NCI-H526 treated with DMSO at 0.1 percent for 48 hours (cell line): ENCODE measurements at places on chromosomes 3 and 15.

DNA sequence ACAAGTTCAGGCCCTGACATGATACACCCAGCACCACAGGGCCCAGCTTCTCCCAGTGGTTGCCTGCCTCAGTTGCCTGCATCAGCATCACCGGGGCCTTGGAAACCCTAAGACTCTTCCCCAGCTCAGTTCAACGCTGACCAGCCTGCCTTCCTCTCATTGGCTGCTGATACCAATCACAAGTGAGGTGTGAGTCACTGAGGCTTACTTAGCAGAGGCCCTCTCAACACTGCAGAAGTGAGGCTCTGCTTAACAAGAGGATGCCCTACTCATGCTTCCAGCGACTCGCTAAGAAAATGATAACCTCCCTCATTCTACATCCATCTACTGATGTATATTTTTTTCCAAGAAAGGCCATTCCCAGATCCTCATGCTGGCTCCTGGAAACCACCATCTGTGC lies 151.9 kb downstream of the ADAMTS17 start:
- DNase-seq: no peak

DNA sequence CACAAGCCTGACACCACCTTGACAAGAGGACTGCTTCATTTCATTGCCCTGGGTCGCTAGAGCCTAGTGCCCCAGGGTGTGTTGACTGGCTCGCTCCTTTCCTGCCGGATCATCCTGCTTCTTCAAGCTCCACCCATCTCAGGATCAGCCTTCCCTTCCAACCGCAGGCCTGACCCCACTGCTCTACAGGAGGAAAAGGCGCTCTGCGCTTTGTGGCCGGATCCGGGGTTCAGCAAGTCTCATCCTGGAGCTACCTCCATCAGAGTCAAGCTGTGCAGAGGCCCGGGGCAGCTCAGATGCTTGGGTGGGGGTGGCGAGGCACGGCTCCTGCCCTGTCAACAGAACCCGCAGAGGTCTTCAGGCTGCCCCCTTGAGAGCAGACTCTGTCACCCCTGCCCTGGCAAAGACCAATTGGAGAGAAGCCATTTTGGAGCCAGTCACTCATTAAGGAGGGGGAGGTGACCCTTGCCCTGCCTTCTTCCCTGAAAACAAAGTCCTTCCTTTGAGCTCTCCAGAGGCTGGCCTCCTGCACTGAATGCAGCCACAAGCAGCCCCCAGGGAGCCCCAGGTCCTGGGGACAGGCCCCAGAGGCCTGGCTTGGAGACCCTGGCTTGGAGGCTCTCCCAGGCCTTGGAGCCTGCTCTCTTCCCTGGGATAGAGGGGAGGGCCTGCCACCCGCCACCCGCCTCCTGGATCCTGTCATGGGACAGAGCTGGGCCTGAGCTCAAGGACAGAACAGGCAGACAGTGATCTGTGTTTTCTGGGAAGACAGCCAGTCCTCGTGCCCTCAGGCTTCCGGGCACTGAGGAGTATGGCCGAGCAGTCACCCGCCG lies 80.3 kb downstream of the CPN2 start:
- no peak for DNase-seq

- DNase-seq: no peak
Observed at GRCh38 chr3:154025007-154025406, 96.2 kb upstream of the ARHGEF26 start.

GRCh38 chr15:67407786-67408185 lies 113.1 kb upstream of the C15orf61 start:
- no peak for DNase-seq
